ENCODE measurements at places on chromosomes 5 and 9.

DNA sequence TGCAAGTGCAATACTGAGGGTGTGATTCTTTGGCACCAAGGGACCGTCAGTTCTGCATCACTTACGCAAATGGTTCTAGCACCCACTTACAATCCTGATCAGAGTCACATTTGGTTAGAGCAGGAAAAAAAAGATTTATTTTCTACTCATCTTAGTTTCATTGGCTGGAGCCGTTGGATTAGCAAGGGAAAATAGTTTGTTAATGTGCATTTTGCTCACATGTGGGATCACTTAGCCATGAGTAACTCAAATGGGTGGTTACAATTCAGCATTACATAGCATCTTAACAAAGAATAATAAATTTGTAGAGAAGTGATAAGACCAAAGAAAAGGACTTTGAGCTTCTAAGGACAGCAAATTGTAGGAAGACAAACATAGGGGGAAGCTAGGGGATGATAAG lies 216.9 kb downstream of the AUH start:
- no peak for ATAC-seq

DNA sequence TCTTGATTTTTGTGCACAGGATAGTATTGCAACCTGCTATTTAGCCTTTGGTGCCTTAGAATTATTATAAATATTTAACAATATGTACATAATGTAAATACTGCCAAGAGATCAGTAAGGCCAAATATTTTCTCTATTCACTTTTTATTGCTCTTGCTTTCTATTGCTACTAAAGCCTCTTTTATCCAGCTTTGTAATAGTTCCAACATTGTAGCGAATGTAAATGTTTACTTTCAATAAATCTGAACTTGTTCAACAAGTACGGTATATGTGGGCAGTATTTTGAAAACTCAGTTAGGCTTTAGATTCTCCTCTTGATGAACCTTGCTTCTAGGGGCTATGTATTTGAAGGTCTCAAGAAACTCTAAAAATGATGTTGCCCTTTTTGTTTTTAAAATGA lies 179.8 kb downstream of the PARP8 start:
- no peak for ATAC-seq

GRCh38 chr9:135705376-135705775 lies 3.4 kb downstream of the KCNT1 start:
- ATAC-seq = no peak

DNA sequence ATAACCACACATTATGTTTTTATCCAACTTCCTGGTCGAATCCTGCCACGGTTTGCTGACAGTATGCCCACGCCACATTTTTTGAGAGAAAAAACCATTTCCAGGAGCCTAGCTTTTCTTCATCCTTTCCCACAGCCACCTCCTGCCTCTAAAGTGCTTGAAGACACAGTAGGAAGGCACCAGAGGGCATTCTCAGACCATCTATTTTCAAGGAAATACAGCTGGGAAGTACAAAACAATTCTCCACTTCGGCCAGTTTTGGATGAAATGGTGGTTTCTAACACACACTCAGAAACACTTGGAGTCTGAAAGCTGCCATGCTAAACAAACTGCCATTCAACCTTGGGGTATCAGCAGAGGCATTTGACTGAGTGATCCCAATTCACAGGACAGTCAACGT lies 86.3 kb upstream of the RPS23 start:
- peak; percentile 97 for ATAC-seq

DNA sequence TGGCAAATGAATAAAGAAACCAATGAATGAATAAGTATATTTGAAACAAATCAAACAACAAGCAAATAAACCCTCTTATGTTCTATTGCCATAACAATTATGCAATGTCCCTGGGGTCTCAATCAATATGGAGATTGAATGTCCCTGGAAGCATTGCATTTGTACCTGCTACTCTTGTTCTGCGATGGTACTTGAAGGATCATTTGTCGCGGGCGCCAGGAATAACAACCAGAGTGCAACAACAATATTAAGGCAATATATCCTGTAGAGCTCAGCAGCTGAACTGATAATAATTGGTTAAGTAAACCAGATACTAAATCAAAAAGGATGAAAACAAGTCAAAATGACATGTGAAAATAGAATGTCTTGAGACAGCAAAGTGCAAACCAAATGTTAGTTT lies 1001.9 kb upstream of the NUDT12 start:
- no peak for ATAC-seq

DNA sequence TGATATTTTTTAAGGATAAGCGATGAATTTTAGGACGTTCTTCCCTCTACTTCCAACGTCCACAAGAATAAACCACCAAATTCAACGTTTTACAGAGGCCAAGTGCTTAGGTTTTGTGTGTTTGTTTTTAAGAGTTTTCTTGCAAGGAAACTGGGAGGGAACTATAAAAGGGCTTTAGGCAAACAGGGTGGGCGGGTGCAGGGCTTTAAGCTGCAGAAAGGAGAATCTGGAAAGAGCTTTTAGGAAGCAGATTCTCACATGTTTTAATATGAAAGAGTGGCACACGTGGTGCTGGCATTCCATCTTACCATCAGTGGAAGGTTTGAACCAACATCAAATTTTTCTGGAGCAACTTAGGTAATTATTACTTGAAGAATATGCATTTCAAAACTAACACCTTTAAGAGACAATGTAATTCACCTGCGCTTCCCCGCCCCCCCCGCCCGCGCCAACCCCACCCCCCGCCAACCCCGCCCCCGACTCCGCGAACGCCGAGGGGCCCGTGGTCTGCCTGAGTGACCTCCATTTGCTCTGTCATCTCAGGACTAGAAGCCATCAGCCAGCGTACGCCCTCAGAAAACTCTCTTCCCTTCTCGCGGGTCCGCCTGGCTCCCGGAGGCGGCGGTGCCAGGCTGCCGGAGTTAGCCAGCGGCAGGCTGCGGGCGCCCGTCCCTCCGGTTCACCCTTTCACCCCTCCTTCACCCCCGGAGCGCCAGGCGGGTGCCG lies 911 bp upstream of the PIK3R1 start:
- no peak for ATAC-seq

- no peak for ATAC-seq
Measured at GRCh38 chr5:158233735-158234322, 374.9 kb upstream of the CLINT1 start.

DNA sequence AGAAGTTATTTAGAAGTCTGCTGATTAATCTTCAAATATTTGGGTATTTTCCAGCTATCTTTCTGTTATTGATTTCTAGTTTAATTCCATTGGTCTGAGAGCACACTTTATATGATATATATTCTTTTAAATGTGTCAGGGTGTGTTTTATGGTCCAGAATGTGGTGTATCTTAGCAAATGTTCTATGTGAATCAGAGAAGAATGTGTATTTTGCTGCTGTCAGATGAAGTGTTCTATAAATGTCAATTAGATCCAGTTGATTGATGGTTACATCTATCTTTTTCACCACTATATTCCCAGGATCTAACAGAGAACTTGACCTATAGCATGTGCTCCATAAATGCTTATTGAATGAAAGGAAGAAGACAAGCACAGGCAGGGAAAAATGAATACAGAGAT lies 17.5 kb upstream of the ERAP1 start:
- ATAC-seq = no peak

GRCh38 chr9:116389541-116390302 lies 236.1 kb downstream of the PAPPA start:
- ATAC-seq = no peak

- no peak for ATAC-seq
Measured at GRCh38 chr9:5052838-5053237, 67.8 kb downstream of the JAK2 start.

GRCh38 chr5:107149243-107150005 lies 521.3 kb downstream of the EFNA5 start:
- no peak for ATAC-seq

- ATAC-seq = peak; percentile 33
Measured at GRCh38 chr5:57037355-57037754, 85.4 kb upstream of the MIER3 start.

DNA sequence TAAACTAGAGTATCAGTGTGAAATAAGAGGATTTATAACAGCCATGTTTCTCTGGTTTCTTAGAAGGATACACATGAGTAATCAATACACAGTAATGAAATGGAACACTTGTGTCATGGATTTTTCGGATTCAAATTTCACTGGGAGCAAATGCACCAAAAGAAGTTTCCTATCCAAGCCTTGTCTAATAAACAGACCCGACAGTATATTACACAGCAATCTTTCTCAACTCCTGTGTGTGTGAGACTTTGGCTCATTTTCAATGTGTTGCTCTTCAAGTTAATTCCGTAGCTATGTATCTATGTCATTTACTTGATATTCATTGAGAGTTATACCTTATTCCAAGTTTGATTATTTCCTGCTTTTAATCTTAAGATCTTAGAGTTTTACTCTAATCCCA lies 930.2 kb downstream of the MAT2B start:
- no peak for ATAC-seq

GRCh38 chr5:163447191-163447590 lies 9.8 kb downstream of the CCNG1 start:
- no peak for ATAC-seq

- no peak for ATAC-seq
Measured at GRCh38 chr5:97436405-97436804, 253.4 kb upstream of the RIOK2 start.

DNA sequence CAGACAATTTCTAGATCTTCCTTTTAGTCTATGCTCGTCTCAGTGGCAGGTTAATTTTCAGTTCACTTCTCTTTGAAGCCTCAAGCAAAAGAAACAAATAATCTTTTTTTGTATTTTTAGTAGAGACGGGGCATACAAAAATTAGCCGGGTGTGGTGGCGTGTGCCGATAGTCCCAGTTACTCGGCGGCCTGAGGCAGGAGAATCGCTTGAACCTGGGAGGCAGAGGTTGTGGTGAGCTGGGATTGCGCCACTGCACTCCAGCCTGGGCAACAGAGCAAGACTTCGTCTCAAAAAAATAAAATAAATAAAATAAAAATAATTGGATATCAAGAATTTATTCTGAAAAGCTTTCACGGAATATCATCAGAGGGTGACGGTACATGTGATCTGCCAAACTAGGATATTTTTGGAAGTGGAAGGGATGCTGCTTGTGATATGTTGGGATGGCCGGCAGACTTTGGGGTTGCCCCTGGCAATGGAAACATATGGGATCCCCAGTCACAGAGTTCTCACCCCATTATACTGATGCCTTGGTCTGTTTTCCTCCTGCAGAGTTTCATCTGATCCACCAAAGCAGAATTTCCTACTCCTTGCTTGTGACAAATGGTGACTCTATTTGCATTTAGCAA lies 7.6 kb upstream of the LCP2 start:
- ATAC-seq = no peak

DNA sequence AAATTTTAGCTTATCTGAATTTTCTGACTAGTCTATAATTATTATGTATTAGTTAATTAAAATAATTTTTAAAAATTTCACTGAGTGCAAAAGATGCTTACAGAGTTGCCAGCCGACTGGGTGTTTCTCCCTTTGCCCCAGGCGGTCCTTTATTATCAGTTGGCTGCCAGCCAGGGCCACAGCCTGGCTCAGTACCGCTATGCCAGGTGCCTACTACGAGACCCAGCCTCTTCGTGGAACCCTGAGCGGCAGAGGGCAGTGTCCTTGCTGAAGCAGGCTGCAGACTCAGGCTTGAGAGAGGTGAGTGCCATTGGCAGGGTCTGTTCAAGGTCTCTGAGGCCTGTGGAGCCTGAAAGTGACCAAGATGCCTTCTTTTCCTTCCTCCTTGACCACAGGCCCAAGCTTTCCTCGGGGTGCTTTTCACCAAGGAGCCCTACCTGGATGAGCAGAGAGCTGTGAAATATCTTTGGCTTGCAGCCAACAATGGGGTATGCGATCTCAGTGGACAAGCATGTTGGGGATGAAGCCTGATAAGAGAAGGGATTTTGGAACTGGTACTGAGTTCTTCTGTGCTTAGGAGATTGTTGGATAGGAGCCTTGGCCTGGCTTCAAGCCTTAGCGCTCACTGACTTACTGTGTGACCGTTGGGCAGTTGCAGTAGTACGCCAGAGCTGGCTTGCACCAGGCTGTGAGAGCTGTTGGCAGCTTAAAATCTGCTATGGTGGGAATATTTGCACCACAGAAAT lies 10.6 kb downstream of the DELE1 start:
- peak; percentile 47 for ATAC-seq

DNA sequence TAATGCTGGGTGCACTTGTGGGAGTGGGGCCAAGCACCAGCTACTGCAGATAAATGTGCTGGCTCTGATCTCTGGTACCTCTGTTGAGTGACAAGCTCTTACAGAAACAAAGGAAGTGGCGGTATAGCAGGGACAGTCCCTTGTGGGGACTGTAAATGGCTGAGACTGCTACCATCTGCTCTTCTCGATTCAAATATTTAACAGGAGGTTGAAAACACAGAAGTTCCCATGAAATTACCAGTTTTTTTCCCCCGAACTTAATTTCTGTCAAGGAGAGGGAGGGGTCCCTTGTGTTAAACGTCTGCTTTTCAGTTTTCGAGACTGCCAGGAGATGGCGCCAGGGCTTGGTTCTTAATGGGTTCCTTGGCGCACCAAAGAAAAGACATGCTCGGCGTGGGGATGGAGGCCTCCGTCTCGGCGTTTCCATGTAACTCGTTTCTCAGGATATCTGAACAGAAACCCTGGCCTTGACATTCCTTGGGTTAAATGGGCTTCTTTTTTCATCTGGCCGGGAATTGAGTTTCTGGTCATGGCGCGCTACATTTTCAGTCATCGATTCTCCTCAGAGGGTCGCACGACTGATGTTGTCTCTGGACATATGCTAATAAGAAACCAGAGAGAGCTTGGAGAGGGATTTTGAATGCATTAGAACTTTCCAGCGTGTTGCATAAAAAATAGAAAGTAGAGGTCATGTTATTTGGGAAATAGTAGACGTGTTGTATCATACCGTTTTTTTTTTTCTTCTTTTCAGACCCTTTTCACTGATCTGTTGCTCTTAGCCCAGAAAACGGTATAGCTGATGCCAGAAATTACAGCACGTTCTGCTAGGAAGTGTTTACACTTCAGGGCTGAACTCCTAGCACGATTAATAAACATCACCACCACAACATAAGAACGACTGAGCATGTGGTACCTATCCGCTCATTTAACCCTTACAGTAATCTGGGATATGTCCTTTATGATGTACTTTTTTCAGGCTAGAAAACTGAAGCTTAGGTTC lies 64.0 kb downstream of the CARTPT start:
- peak; percentile 93 for ATAC-seq

GRCh38 chr9:2359891-2360471 lies 261.6 kb upstream of the VLDLR start:
- ATAC-seq = no peak

GRCh38 chr5:148107608-148108007 lies 43.8 kb downstream of the SPINK5 start:
- ATAC-seq = peak; percentile 38
